ENCODE measurements at places on chromosomes 4 and X.
A peak's percentile ranks its signal among the peaks of the same experiment; 100 is the strongest.

DNA sequence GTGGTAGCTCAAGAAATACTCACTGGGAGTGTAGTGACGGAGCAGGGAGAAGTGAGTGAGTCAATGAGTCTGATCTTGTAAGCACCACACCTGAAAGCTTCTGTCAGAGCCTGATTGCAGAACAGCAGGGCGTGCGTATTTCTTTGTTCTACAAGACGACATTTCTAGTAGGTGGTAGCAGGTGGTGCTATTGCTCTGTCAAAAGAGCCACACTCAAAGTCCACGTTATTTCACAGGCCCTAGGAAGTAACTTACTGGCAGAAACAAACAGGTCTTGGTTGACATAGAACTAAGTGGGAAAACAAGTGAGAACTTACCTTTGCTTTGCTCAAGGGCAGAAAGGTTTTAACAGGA is 46.4 kb upstream of the SPRY1 start:
- no peak for DNase-seq

DNA sequence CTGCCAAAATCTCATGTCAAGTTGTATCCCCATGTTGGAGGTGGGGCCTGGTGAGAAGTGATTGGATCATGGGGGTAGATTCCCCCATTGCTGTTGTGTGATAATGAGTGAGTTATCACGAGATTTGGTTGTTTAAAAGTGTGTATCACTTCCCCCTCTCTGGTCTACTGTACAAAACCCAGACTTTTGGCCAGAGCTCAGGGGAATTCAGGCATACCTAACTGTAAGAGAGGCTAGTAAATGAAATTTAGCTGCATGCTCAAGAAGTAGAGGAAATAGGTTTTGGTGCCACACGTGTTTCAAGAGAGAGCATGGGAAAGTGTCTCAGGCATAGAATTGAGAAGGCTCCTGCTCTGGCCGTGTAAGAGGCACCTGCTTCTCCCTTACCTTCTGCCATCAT is 190.5 kb upstream of the GALNTL6 start:
- DNase-seq: no peak

GRCh38 chrX:3066555-3066954 is 25.3 kb downstream of the ARSF start:
- DNase-seq: no peak

GRCh38 chr4:8128100-8128856 is 30.3 kb downstream of the ABLIM2 start:
- DNase-seq: no peak

- no peak for DNase-seq
These were observed 27.0 kb downstream of the ARHGEF9 start for GRCh38 chrX:63758011-63758410.

GRCh38 chr4:173074501-173074946 is 94.1 kb upstream of the GALNT7 start:
- DNase-seq: no peak

- no peak for DNase-seq
These were observed 124.0 kb downstream of the KIT start for GRCh38 chr4:54781756-54782155.

DNA sequence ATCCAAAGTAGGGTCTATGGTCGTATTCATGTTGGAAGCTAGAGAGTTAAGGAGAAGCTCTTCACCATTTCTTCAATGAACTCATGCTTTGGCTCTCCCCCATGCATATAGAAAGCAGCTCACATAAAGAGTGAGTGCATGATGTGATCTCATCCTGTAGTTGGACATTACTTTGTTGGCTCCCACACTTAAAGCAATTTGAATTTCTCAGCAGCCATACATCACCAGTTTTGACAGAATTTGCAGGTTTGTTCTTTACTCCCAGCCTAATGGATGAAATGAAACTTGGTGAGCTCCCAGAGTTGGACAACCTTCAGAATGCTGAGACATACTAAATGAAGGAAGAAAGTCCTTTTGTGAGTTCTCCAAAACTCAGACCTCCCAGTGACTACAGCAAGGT is 613.5 kb downstream of the IQCM start:
- DNase-seq: no peak

- DNase-seq: no peak
These were observed 17.4 kb upstream of the ADH4 start for GRCh38 chr4:99161373-99162099.

DNA sequence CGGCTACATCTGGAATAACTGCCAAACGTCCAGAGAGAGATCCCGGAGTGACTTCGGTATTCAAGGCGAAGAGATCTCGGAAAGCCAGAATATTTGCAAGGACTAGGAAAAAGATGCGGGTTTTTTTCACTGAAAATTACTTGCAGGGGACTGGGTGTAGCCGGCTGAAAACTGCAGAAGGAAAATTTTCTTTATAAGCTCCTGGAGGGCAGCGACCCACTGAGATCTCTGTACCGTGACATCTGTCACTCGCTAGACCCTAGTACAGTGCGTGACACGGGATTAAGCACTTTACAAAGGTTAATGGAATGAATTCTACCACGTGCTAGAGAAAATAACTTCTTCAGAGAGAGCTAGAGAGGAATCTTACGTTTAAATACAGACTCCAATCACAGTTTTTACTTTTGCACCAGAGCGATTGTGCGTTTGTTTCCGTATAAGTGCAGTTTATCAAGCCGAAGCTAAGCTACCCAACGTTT is 1.1 kb upstream of the LCORL start:
- DNase-seq: no peak

DNA sequence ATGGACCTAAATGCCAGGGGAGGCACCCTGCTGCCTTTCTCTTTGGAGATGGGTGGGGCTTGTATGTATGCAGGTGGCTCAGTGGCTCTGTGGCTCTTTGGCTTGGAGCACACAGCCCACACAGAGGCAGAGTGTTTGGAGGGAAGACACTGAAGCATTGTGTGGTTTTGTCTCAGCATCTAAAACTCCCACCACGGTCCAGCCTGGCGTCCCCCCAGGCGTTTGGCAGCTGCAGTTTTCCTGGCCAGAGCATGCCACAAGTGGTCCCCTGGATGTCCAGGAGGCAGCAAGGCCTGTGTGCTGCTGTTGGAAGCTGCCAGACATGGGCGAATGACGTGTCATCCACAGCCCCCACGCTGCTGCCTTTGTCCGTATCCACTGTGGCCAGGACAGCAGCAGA is 32.2 kb upstream of the PSAPL1 start:
- no peak for DNase-seq

GRCh38 chrX:477441-478012 is 90.8 kb upstream of the PPP2R3B start:
- no peak for DNase-seq

DNA sequence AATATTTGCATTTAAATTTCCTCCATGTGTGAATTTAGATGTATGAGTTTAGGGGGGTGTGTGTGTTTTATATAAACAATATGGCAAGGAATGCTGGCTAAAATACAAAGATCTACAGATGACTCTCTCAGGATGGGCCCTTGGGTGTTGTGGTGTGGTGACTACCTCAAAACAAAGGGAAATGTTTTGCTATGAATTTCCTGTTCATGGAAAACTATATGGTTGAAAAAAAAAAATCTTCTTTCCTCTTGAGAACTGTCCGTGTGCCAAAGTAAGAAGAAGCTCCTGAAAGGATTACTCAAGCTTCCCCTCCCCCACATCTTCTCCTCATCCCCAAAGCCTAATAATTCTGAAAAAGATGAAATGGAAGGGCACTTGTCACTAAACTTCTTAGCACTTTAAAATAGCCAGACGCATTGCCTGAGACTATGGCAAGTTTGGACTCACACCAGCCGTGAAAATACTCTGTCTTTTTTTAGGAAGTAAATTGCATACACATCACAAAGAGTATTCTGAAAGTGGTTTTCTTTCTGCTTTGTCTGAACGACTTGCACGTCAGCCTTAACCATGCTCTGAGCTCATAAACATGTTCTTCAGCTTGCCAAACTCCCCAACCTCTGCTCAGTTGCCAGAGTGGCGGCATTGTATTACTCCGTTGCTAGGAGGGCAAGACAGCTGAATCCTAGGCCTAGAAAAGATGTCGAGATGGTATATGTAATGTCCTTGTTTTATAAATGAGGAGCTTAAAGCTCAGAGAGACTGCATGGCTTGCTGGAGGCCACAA is 250.4 kb upstream of the JADE1 start:
- DNase-seq: no peak

- DNase-seq: no peak
These were observed 64.5 kb upstream of the H2AZ1 start for GRCh38 chr4:100014616-100015015.

DNA sequence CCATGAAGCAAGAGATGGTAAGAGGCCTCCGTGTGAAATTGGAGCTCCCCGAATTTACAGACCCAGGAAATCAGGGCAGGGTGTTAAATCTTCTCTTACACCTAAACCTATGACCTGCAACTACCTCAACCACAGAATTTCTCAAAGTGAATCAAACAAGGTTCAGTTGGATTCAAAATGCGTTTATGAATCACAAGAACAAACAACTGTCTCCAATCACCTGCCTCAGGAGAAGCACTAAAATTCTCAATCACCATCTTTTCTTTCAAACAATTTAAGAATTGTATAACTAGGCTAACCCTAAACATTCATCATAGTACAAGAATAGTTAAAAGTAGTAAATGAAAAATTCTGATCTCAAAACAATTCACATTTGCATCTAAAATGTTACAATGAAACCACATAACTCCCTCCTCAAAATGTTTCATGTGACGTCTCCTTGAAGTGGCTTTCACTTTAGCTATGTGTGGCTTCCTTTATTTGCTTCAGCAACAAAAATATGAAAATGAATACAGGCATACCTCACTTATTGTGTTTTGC is 19.2 kb downstream of the PPP3CA start:
- DNase-seq: no peak

GRCh38 chr4:110296892-110297291 is 98.5 kb upstream of the ELOVL6 start:
- DNase-seq: no peak

- no peak for DNase-seq
These were observed 39.3 kb downstream of the RAB33B start for GRCh38 chr4:139493176-139493575.

DNA sequence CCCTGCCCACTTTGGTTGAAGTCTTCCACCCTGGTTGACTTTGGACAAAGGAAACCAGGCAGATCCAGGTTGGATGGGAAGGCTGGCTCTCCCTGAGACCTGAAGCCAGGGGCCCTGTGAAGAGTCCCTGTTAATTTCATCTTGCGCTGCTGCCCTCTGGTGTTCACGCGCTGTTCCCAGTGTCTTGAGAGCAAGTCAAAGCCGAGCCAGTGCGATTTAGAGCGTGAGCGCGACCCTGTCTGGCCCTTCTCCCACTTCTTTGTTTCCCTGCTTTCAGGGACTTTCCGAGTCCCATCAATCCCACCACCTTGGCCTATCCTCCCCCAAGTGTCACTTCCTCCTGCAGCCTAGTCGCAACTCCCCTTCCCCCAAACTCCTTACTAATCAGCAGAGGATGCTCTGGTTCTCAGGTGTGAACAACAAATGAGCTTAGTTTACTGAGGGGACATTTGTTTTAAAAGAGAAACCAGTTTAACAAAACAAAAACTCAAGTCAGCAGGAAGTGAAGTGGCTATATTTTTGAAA is 25.8 kb upstream of the CHRNA9 start:
- DNase-seq: peak; percentile 85

GRCh38 chr4:14924812-14925344 is 77.4 kb upstream of the CPEB2 start:
- DNase-seq: no peak

DNA sequence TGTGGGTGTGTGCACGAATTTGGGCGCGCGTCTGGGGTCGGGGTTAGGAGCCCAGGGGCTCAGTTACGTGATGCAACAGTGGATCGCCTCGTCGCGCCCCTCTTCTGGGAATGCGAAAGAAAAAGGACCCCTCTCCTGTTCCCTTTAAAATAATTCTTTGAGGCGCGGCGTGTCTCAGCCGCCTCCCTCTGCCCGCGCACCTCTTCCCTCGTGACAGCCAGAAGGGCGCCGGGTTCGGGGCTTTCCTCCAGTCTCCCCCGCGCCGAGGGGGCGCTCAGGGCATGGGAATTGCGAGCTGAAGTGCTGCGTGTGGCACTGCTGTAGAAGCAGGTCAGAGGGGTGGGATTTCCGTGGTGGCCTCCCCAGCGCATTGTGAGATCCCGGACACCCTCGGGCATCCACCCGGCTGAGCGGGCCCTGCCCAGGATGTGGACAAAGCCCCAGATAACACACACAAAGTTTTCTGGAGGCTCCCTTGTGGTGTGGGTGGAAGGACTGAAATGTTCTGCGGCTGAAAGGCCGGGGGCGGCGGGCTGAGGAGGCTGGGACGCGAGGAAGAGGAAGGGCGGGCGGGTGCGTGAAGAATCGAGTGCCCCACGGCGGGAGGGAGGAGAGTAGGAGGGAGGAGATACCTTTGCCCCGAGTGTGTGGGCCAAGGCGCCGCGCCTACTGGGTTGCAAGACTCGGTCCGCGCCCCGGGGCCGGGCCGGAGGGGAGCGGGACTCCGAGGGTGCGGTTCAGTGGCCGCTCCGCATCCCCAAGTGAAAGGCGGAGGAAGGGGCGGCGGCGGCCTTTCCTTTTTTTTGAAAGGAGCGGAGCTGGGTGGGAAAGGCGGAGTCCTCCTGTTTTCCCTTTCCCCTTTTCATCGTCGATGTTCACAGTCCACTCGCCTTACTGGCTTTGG is 752 bp downstream of the SEPTIN11 start:
- DNase-seq: peak; percentile 18

DNA sequence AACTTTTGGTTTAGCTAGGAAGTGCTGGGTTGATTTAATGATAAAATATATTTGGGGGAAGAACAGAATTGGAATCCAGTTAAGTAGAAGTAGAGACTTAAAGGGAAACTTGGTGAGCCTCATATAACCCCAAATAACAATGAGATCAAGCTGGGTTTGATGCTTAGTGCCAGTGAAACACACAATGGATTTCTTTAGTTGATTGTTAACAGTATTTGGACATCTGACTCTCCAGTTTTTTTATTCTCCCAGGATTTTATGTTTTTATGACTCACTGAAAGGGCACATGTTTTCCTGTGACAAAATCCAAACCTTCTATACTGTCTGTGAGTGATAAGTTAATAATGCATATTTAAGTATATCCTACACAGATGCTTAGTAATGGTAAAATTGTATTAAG is 2.7 kb upstream of the NEUROG2 start:
- DNase-seq: no peak

DNA sequence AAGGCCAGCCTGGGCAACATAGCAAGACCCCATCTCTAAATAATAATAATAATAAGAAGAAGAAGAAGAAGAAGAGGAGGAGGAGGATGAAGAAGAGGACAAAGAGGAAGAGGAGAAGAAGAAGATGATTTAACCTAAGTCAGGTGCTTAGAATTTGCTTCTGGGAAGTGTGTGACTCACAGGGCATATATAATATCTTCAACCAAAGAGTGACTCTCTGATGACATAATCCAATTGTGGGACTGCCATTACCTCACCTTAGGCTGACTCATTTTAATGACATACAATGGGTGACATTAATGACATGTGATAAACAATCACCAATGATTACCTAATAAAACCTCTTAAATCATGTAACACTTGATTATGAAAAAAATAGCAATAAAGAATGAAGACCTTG is 32.7 kb upstream of the MBTPS2 start:
- no peak for DNase-seq

- no peak for DNase-seq
These were observed 572.1 kb downstream of the NLGN4X start for GRCh38 chrX:5656544-5656943.

DNA sequence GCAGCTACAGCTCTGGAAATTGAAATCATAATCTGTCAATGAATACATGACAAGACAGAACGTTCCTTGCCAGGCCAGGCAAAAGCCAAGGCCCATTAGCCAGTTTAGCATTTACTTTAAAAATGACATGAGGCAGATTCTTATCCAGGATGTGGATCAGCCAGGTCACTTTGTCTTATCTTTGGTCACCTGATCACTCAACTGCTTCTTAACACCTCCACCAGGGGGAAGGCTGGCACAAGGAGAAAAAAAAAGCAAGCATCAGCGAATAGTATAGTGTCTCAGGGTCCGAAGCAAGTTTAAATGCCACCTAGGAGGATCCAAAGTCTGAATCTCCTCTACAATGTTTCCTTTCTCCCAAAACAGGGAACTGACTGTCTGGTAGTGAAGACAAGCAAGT is 18.8 kb downstream of the ATP1B4 start:
- no peak for DNase-seq
